Right atrium auricular region (tissue), 2 donors: ENCODE measurements at places on chromosomes 12 and 14.
A peak's percentile ranks its signal among the peaks of the same experiment; 100 is the strongest.

GRCh38 chr14:29810682-29811081 is 117.0 kb downstream of the PRKD1 start:
- no peak for DNase-seq

GRCh38 chr12:26937443-26937862 is 328 bp downstream of the INTS13 start:
- no peak for DNase-seq

DNA sequence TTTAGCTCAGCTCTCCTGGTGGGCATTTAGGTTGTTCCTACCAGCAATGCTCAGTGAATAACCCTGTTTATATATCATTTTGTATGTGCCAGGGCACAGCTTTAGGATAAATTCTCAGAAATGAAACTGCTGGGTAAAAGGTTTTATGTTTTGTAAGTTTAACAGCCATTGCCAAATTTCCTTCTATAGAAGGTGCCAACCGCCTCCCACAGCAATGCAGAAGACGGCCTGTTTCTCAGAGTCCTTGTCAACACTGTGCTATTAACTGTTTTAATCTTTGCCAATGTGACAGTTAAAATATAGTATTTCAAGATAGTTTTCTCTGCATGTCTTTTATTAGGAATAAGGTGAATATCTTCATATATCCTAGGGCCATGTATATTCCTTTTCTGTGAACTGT is 65.0 kb downstream of the PPP1R13B start:
- DNase-seq = no peak

DNA sequence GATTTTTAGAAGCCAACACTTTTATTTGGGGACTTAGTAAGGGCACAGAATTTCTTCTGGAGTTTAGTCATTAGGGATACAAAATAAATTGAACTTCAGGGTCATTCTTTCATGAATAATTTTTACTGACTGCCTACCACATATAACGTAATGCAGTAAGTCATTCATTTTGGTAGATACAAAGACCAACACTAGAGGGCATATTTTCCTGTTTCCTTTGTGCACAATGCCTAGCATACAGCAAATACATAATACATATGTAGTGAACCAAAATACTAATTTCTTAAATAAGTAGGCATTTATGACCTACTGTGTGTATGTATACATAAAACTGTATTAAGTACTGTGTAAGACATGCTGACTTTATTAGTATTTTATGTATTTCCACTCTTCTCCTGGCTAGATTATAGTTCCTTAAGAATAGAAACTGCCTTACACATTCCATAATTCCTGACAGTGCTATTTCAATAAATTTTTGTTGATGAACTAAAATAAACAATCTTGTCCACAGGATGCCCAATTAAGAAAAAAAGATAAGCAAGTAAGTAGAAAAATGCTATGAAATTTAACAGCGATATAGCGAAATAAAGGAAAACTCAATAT is 47.9 kb downstream of the PPP1R12A start:
- DNase-seq = no peak

GRCh38 chr12:20368651-20369304 is 441 bp downstream of the PDE3A start:
- no peak for DNase-seq

DNA sequence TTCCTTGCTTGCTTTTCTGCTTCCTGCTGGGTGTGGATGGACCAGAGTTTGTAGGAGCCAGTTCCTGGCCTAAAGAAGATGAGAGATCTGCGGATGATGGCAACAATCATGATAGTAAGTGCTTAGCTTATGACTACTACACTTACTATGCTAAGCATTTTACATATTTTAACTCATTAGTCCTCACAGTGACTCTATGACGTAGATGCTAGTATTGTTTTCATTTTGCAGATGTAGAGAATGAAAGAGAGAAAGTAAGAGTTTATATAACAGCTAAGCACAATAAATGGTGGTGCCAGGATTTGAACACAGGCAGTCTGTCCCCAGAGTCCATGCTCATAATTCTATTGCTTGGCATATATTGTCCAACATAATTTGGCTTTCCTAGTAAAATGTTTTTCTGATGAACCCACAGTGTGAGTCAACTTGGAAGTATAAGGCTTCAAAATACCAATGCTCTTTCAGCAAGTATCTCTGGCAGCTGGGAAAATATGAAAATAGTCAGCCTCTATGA is 363.2 kb upstream of the DDHD1 start:
- no peak for DNase-seq

GRCh38 chr12:6295094-6295811 is 15.2 kb upstream of the PLEKHG6 start:
- no peak for DNase-seq

GRCh38 chr12:23236066-23236780 is 611.3 kb downstream of the ETNK1 start:
- no peak for DNase-seq

GRCh38 chr14:59352961-59353360 is 112.2 kb downstream of the GPR135 start:
- DNase-seq = no peak

DNA sequence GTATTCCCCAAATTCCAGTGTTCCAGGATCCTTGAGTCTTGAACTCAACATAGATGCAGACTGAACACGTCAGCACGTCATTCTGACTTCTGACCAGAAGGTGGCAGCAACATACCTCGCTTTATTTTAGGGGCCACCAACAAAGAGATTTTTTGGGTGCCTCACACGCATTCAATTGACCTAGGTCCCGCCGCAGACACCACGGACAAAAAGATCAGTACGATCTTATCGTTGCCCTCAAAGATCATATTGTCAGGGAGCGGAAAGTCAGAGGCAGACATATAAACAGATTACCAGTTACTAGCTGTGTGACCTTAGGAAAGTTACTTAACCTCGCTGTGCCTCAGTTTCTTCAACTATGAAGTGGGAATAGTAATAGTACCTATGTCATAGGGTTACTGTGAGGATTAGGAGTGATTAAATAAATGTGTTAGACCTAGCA is 6.5 kb upstream of the PRPH start:
- peak; percentile 67 for DNase-seq

DNA sequence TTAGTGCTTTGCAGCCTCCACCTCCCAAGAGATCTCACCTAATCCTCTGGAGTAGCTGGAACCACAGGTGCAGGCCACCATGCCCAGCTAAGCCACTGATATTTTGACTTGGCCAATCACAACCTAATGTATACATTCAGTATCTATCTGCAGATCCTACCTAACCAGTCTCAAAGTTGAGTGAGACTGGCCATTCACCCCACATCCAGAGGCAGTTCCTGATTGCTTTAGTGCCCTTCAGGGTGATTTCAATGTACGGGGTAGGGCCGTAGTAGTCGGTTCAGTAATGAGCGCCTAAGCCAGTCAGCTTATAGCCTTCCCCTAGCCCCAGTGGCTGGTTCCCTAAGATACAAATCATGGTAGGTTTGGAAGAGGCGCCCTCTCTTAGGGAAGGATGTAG is 27.4 kb upstream of the FBXO34 start:
- no peak for DNase-seq
